ENCODE measurements at places on chromosomes 13 and 19.

- DNase-seq: no peak
Measured at GRCh38 chr19:44687888-44688287, 11.1 kb upstream of the CEACAM16 start.

DNA sequence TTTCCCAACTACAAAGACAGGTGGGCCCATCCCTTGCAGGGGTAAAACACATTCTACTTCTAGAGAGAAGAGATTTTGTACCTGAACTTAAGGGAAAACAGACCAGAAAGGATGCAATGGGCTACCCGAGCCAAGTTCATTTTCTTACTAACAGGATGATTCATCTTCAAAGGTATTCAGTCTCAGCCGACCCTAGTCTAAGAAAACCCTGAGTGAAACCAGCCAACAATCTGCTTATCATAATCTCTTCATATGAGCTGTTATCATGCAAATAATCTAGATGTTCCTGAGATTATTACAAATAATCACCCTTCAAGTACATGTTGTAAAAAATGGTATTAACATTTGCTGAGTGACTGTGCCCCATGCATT lies 15.6 kb downstream of the PABPC3 start:
- DNase-seq: no peak

GRCh38 chr19:18433015-18433691 lies 4.8 kb downstream of the ISYNA1 start:
- DNase-seq: no peak

DNA sequence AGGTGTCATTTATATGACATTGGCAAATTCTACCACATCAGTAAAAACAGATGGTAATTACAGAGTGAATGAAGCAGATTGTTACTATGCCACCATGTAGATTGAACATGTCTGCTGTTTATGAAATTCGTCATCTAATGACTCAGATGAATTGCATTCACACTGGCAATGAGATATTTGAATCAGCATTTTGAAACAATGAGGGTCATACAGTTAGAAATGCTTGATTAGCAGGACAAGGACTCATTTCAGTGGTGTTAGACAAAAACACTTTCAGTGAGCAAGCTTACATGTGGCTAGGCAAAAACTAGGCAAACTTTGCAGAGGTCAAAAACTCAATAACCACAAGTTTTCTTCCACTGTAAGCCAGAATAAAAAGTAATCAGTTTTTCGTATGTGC lies 1165.0 kb downstream of the SLITRK1 start:
- DNase-seq: no peak

DNA sequence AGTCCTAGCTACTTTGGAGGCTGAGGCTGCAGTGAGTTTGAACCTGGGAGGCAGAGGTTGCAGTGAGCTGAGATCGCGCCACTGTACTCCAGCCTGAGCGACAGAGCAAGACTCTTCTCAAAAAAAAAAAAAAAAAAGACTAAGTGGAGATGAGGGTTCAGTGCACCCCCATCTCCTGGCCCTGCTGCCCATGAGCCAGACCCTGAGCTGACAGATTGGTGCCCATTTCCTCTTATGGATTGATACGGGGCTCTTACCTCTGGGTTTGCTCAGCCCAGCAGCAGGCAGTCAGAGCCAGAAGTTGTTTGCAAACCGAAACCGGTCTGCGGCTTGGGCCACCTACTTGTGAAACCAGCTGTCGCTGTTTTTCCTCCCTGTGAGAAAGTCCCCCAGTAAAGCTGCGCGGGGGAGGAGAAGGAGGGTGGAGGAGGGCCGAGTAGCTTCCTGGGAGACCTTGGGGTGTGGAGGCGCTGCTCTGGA lies 36.9 kb downstream of the ARRDC2 start:
- peak; percentile 57 for DNase-seq

- DNase-seq: no peak
Measured at GRCh38 chr19:6718741-6719539, 1.5 kb downstream of the C3 start.

DNA sequence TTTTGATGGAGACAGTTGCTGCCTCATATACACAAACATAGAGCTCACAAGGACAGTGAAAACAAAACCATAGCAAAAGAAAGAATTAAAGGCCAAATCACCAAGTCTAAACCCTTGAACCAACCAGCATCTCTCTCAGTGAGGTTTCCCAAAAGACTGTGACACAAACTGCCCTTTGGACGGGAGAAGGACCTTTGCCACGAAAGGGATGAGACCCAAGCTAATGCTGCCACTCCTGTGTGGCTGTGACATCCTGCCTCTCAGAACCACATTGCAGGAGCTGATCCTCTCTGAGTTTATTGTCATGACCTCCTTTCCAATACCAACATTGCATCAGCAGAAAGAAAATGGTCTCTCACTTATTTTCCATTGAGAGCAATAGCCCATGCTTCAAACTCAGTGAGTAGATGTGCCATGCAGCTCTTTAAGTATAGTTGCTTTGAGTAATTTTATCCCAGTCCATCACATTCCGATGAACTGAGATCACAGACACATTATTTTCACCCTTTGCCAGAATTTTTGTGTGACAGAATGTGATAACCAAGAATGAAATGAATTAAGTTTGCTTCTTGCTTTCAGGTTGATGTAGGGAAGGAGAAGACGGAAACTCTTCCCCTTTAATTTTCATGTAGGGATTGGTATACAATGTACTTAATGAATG lies 133.5 kb upstream of the IRS2 start:
- DNase-seq: no peak
